ENCODE measurements at places on chromosomes 12 and 14. TPM values are rescaled to one million over a fixed set of nuclear protein-coding genes. Genes with fewer than 3 reads are reported as not detected.

DNA sequence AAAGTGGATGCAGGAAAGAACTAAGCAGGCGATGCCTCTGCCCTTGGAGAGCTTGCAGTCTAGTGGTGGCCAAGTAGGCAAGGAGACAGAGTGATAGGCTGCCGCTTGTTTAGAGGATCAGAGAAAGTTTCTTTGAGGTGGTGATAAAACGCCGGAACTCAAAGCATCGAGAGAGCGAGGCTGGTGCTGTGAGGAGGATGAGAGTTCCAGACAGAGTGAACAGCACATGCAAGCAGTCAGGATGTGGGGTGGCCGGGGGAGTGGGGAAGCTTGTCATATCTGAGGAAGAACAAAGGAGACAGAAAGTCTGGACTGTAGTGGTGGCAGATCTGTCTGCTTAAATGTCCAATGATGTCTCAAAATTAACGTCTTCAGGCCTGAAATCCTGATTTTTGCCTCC, 319.7 kb downstream of the SNAPC1 start:
- no peak for DNase-seq

DNA sequence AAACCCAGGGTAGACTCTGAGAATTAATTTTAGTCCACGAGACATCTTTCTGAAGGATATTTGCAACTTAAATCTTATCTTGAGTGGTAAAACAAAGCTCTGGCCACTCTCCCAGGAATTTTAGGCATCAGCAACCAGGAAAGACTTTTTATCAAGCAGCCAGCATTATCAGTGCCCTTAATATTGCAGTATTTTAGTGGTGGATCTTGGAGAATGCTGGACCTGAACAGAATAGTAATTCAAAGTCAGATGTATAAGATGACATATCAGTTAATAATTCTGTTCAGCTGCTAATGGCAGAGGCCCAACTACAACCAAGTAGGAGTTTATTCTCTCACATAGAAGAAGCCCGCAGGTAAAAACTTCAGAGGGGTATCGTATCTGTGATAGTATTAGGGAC, 59.0 kb upstream of the CRY1 start:
- no peak for DNase-seq

DNA sequence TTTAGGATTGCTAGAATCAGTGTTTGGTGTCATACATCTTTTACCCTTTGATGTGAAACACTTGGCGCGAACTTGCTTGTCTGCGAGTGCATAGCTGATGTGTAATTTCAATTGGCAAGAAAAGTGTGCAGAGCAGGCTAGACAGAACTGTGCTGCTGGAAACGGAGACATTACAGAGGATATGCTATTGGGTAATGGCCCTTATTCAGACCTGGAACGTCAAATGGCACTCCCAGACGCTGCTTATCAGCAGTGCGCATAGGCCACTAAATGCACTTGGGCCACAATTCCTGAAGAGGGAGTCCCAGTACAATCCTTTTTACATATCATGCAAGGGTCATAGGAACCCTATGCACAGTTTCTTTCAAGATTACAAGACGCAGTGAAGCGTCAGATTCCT, 15.7 kb upstream of the SLC10A1 start:
- DNase-seq: no peak

DNA sequence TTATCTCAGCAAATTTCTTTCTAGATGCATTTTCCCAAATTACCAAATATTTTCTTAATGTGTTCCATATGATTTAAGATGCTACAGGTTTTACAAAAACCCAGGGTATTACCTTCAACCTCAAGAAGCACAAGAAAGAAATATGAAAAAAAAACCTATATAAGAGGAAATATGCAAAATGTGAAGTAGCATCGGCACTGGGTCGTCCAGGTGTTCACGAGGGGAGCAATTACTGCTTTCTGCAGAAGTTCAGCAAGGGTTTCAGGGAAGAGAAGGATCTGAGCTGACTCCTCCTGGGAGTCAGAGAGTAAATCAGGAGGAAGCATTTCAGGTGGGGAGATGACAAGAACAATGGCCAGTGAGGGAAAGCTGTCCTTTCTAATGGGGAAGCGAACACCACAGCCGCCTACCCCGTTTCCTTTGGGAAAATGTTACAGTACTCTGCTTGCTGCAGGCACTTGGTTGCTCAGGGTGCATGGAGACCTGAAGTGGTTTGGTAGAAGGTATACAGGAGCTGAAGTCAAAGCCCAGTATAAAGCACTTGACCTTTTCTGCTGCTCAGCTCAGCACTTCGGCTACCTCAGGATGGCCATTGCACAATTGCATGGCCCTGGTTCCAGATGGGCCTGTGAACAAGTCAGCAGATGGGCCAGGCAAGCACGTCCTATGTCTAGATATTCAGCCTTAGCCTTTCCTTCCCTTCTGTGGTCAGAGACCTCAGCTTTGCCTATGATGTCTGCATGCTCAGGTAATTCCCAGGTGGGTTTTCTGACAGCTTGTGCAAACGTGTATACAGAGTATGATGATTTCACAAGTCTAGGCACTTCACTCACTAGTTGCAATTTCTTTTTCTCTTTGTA, 155.6 kb downstream of the PAX9 start:
- no peak for DNase-seq

The CPNE6 gene
- total RNA-seq: not detected

All from upper lobe of right lung (tissue), 1 donor.